ENCODE measurements at places on chromosomes 13 and 19.

DNA sequence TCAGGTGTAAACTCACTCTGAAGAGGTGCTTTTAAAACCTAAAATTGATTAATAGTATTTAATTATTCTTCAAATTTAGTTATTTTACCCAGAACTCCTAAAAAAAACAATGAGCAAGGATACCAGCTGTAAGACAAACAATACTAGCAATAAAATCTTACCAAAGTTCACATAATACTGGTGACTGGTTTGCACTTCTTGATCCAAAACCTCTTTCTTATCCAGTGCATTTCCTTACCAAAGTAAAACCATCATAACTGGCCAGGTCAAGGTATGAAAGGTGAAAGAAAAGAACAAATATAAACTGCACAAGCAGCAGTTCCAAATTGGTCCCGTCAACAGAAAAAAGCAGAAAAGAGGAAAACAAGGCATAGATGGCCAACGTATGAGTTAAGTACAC, 62.7 kb downstream of the PSPC1 start:
- no peak for DNase-seq

GRCh38 chr19:58304255-58304654, 922 bp upstream of the ERVK3-1 start:
- no peak for DNase-seq

GRCh38 chr13:97266772-97267417, 44.8 kb downstream of the MBNL2 start:
- no peak for DNase-seq

- DNase-seq: no peak
These were observed 244.2 kb upstream of the ZNF507 start for GRCh38 chr19:32101206-32101605.

DNA sequence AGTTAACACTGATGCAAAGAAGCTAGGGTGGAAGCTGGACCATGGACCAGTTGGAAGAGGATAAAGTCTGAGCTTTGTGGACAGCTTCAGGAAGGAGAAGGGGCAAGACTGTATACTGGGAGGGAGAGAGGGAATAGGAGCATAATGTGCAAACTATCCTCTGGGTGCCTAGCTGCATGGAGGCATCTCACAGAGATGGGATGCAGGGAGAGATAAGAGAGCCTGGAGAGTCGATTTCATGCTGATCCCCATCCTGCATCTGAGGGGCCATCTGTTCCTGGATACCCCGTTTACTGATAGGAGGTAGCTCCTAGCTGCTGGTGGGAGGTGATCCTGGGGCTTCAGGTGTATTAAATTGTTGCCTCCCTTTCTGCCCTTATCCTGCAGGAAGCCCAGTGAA, 8.8 kb downstream of the CYP4F3 start:
- no peak for DNase-seq

DNA sequence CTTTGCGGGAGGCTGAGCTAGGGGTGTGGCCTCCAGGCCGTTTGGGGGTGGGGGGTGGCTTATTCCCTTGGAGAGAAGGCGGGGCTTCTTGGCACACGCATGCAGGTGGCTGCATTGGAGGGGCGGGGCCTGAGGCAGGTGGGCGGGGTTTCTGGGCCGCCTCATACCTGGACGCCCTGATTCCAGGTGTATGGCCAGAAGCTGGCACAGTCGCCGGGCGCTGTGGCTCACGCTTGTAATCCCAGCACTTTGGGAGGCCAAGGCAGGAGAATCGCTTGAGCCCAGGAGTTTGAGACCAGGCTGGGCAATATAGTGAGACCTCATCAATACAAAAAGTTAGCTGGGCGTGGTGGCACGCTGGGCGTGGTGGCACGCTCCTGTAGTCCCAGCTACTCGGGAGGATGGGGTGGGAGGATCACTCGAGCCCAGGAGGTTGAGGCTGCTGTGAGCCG, 7.8 kb downstream of the ABCA7 start:
- no peak for DNase-seq

DNA sequence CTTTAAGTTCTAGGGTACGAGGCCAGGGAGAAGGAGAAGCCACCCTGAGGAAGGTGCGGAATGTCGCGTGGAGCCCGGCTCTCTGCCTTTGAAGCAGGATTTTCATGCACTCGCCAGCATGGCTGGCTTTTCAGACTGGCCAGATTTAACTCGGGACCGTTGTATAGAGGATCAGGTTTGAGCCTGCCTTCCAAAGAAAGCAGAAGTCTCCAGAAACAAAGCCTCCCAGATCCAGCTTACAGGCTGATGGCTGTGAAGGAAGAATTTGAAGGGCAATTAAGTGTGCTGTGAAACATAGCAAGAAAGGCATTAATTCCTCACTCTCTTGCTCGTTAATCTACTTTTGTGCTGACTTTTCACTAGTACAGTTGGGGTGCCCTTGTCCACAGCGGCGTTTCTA, 140.2 kb downstream of the SOX1 start:
- DNase-seq: no peak

GRCh38 chr19:14103310-14103709, 12.8 kb upstream of the SAMD1 start:
- DNase-seq: no peak

GRCh38 chr13:109160887-109161669, 531.7 kb downstream of the MYO16 start:
- DNase-seq: no peak

DNA sequence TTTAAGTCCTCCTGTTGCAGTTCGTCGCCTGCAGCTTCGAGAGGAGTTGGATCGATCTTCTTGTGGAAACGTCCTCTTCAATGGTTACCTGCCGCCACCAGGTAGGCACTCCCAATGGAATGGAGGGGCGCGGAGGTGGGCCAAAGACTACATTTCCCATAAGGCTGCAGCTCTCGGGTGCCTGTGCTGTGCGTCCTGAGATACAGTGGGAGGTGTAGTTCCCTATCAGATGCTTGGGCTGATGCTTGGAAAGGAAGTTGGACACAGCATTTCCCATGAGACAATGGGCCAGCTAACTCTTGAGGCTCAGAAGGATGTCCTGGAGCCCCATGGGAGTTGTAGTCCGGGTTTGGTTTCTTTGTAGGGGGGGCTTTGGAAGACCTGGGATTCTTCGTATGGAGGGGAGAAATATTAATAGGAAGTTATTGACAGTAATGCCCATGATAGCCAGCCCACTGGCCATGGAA, 1.8 kb downstream of the SHKBP1 start:
- no peak for DNase-seq

DNA sequence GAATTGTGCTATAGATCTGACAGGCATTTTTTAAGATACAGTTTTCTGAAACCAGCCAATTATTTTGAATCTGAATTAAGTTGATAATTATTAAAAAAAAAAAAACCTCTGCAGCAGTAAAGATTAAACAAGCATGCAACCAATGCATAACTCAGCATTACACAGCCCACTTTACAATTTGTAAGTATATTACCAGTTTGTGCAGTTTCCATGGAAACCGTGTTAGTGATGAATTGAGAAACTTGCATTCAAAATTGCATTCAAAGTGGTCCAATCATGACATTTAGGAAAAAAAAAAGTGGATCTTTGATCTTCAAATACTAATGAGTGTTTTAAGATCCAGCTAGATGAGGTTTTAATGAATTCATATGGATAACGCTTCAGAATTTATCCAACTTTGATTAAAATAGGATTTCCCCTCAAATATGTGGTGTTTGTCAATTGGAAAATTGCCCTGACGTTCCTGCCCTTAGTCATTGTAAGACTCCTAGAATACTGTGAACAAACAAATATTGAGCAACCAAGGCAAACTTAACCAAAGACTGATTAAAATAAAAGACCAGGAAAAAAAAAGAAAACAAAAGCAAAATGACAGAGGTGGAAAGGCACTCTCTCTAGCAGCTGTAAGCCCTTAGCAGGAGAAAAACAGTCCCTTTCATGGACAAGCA, 314.8 kb upstream of the MAB21L1 start:
- DNase-seq: no peak

- DNase-seq: no peak
These were observed 860.8 kb upstream of the SLITRK5 start for GRCh38 chr13:86810361-86810760.

DNA sequence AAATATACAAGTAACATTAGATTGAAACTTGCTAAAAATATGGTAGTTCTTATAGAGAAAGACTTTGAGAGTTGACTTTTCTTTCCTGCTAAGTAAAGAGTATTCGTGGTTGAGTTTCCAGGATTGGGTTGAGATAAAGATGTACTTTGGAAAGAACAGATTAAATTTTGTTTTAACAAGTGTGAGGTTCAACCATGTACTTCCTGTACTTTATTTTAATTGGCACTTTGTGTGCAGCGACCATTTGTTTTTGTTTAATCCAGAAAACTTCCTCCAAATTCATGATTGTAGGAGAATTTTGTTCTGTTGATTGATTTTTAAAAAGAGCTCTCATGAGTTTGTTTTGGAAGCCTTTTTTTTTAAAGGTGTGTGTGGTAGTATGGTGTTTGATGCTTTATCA, 46.9 kb downstream of the PAN3 start:
- no peak for DNase-seq

GRCh38 chr13:86882835-86883234, 788.3 kb upstream of the SLITRK5 start:
- DNase-seq: no peak

- no peak for DNase-seq
These were observed 1.1 kb downstream of the MBD3 start for GRCh38 chr19:1591421-1592023.

- DNase-seq: no peak
These were observed 196.5 kb downstream of the TEX29 start for GRCh38 chr13:111516712-111517640.

- no peak for DNase-seq
These were observed at the start of gene TBC1D4 for GRCh38 chr13:75482070-75482819. Gene TBC1D4, minus strand, starts transcription at chr13:75482169. Its CDS starts 402 bp downstream, at chr13:75481767.

DNA sequence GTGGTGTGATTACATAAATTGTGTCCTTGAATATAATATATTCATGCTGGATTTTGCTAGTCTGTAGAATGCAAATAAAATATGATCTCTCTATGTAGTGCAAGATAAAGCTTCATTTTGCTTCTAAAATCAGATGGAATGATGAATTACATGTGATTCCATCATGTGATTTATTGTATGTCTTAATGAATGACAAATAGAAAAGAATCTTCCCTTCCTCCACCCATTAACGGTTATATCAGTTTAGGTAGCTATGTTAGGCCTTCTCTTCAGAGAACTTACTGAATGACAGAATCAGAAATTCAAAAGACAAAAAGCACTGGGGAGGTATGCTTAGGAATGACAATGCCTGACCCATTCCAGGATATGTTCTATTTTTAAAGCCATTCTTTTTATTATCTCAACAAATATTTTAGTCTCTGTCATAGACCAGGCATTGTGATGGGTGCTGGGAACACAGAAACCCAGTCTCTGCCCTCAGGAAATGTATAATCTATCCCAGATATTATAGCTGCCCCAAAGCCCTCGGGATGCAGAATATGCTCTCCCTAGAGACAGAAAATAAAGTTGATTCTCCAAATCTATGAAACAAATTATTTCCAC, 90.6 kb downstream of the TEX26 start:
- no peak for DNase-seq

- no peak for DNase-seq
These were observed 26.3 kb downstream of the UBXN6 start for GRCh38 chr19:4431296-4431695.

DNA sequence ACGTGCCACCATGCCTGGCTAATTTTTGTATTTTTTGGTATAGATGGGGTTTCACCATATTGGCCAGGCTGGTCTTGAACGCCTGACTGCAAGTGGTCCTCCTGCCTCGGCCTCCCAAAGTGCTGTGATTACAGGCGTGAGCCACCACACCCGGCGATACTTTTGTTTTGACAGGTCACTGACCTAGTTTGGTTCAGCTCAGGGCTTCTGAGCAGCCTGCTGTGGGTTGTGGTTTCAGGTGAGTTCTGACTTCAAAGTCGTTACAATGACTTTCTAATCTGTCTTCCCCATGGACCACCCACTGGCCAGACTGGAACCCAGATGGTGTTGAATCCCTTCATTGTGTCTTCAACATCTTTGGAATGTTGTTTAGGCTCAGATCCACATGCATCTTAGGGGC, 73.8 kb downstream of the TRPM4 start:
- DNase-seq: no peak

DNA sequence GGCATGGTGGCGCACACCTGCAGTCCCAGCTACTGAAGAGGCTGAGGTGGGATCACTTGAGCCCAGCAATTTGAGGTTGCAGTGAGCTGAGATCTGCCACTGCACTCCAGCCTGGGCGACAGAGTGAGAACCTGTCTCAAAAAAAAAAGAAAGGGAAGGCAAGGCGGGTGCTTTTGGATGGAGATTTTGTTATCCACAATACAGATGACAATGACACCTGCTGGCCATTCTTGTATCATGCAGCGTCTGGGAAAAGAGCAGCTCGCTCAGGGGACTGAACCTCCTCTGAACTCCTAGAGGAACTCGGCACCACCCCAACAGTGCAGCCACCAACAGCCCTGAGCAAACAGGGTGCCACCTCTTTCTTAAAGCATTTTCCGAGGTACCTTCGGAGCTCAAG, 22.8 kb downstream of the HAUS8 start:
- no peak for DNase-seq

DNA sequence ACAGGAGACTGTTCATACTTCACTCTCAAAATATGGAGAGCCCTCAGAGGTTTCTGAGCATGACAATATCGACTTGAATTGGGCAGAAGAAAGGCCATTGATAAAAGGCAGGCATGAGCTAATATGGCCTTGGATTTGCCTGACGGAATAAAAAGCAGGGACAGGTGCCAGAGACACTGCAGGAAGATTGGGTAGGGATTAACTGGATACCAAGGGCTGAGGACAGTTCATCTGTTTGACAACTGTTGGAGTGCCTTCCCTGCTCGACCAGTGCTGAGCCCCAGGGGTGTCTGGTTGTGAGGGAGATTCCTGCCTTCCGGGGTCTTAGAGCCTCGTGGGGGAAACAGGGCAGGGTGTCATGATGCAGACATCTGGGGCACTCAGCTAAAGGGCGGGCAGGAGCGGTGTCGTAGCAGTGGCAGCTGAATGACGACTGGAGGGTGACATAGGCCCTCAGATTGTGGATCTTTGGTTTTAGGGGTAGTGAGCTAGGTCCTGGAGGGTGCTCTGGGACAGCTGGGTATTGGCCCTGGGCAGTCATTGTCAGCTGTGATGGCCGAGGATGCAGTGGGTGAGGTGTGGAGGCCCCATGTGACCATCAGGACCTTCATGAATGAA, 12.3 kb downstream of the GATAD2A start:
- DNase-seq: no peak

DNA sequence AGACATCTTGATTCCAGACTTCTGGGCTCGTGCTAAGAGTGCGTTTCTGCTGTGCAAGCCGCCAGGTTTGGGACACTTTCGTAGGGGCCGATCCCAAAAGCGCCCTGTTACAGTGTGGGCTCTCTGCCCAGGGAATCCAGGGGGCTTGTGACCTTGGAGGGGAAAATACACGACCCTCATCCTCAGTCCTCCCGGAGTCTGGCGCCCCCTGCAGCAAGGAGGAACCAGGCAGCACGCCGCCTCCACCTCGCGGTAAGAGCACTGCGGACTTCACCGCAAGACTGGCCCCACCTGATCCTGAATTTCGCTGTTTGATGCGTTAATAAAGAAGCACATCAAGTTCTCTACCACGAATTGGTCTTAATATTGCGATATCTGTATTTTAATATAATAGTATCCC, 5.2 kb downstream of the POLRMT start:
- no peak for DNase-seq

- DNase-seq: no peak
These were observed 157.9 kb downstream of the COL4A1 start for GRCh38 chr13:110149036-110149435.

All from stimulated activated CD8-positive, alpha-beta memory T cell treated with anti-CD3 and anti-CD28 coated beads, Interleukin-2, amount 100 ng/mL, for 1 hour (primary cell).